ENCODE measurements at places on chromosomes 7 and 10.

GRCh38 chr10:110802551-110803238 is 69.0 kb upstream of the PDCD4 start:
- DNase-seq = no peak

DNA sequence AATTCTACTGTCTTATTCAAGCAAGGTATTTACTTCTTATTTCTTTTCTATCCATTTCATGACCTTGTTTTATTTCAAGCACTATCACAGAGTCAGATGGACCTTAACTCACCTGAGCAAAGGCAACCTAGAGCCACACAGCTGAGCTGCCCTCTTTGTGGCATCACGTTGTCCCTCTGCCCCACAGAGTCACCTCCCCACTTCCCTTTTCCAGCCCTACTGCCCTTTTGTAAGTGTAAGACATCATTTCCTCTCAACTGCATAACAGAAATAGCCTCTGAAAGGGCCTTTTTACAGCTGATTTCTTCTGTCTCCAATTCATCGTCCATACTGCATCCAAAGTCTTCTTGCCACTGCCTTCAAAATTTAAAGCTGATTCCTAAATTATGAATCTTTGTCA is 946.0 kb downstream of the NRG3 start:
- no peak for DNase-seq

DNA sequence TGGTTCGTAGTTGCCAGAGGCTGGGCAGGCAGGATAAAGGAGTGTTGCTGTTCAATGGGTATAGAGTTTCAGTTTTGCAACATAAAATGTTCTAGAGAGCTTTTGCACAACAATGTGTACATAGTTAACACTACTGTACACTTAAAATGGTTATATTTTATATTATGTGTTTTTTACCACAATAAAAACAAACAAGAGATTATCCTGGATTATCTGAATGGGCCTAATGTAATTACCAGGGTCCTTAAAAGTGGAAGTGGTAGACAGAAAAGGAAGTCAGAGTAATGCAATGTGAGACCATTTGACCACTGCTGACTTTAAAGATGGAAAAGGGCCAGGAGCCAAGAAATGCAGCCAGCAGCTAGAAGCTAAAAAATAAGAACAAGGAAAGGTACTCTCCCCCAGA is 159.7 kb downstream of the SGMS1 start:
- no peak for DNase-seq

- peak; percentile 48 for DNase-seq
Measured at GRCh38 chr10:16843252-16843870, 26.1 kb upstream of the RSU1 start.

GRCh38 chr10:11175823-11176243 is 158.2 kb downstream of the CELF2 start:
- DNase-seq = no peak

- no peak for DNase-seq
Measured at GRCh38 chr7:105776068-105776790, 100.2 kb downstream of the ATXN7L1 start.

GRCh38 chr7:32616625-32617024 is 121.3 kb downstream of the AVL9 start:
- no peak for DNase-seq

DNA sequence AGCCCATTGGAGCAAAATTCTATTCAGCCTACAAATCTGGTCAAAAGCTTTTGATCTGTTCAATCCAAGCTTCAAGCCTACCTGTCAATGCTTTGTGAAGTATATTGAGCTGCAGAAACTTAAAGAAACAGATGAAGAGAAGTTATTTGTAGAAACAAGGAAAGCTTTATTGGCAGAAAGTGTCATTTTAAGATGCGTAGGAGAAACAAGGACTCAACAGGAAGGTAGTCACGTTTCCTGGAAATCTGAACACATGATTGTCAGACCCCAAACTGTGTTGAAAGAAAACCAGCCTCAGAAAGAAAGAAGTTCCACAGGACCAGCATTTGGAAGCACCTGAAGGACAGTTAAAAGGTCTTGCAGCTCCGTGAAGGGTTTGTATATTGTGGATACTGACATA is 34.8 kb upstream of the PURB start:
- DNase-seq = no peak
